Activated CD8-positive, alpha-beta memory T cell treated with anti-CD3 and anti-CD28 coated beads for 1 hour (primary cell): ENCODE measurements at places on chromosomes 1 and 21.

DNA sequence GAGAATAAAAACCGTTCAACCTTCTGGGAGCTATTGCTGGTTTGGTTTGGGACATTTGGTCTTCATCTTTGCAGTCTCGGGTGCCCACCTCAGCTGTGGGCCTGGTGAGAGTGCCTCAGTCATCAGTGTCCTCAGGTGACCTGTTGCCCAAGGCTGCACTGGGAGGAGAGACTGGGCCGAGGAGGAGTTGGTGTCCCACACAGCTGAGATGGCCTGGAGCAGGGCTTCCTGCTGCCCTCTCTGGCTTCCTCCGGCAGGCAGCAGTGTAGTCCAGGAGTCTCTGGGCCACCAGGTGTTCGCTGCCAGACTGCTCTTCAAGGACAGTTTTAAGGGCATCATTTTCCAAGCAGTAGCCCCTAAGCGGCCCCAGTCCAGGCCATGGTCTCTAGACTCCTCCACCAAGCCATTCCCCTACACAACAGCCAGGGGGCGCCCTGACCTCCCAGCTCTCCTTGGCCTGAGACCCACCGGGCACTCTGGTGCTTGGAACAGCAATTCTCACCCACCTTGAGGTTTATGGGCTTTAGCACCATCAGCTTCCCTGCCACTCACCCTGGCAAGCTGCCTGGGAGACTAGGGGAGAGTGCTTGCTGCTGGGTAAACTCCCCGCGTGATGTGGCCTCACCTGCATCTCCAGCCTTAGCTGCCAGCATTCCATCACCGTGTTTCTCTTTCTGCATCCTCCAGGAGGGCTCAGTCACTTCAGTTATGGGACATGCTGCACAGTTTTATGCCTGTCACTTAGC, 9.1 kb upstream of the SYTL1 start:
- DNase-seq, result no peak

GRCh38 chr1:173715538-173715844, 710 bp downstream of the KLHL20 start:
- no peak for DNase-seq

DNA sequence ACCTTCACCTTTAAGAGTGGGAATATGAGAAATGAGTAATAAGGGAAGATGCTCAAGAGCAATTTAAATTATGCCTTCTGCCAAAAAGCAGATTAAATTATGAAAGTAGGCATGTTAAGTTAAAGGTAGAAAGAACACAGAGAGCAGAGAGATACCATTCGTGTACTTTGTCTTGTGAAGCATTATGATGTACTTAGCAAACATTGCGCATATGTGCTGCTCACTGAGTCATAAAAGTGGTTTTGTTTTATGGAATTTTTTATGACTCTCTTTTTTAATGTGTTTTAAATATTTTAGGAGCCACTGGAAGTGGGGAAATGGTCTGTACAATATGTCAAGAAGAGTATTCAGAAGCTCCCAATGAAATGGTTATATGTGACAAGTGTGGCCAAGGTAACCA, 35.3 kb downstream of the MTF2 start:
- DNase-seq, result no peak

DNA sequence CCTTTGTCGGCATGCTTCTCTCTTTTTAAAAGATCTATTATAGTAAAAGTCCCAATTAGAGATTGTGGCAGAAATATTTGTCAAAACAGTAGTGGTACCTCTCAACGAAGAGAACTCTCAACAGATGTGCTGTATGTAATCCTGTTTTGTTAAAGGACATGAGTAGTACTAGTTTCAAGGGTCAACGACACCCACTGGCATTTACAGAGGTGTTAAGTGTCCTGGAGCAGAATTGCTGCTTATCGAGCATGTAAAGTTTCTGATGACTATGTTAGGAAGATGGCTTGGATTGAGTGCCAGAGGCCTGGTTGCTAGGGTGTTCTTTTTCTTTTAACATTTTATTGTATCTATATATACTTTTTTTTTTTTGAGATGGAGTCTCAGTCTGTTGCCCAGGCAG, 27.1 kb downstream of the CELF3 start:
- DNase-seq, result no peak

GRCh38 chr1:57295326-57295725, 128.5 kb downstream of the DAB1 start:
- no peak for DNase-seq

DNA sequence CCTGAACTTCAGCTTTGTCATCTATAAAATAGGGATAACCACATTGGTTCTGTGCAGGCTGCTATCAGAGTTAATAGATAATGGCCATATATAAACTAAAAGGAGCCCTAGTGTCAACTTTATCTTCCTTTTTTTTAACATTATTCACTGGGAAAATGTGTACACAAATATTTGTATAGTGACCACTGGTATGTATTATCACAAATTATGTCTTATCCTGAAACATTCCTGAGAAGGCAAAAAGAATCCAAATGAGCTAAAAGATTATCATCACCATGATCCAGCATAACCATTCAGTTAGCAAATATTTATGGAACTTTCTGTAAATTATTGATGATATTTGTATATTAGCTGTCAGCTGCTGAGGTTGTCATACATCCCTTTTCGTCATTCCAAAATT, 16.6 kb downstream of the ANGPTL3 start:
- no peak for DNase-seq

DNA sequence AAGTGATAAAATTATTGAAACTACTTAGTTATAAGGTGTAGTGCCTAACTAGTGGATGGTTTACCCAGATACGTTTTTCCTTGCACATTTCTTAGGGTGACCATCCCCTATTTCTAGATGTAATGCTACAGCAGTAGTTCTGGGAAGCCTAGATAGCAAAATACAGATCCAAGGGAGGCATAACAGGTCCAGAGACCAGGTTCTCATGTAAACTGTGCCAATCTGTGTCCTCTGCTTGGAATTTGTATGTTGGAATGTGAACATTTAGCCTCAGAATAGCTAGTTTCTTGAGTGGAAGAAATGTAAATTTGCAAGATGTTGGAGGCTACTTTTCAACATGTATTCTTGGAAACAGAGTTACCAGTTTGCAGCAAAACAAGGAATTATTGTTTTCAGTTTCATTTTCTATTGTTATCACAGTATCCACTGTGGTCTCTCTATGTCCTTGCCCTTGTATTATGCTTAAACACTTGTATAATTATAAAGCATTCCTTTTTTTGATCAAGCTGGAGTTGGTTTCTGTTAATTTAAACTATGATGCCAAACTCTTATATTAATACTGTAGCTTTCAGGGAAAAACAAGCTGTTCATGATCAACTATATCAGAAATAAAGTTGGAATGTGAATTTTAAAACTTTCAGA, 102.0 kb upstream of the BRINP3 start:
- no peak for DNase-seq

- DNase-seq, result no peak
Measured at GRCh38 chr1:25933479-25934365, 27.5 kb upstream of the STMN1 start.

DNA sequence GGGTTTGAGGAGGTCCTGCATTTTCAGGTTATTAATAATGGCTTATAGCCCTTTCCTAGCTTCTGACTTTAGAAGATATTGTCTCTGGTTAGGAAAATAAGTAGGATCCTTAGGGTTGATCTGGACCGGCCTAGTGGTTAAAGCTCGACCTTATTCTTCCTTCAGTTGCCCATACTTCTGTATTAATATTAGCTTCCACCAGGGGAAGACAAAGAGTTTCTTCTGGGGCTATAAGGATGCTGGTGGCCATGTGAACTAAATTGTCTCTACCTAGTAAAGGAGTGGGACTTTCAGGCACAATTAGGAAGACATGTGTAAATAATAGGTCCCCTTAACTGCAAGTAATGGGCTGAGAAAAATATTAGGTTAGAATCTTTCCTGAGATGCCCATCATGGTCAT, 20.6 kb upstream of the FCGR2A start:
- DNase-seq, result no peak

- no peak for DNase-seq
Measured at GRCh38 chr1:15391366-15391765, 18.3 kb upstream of the EFHD2 start.

GRCh38 chr1:229984992-229985612, 81.9 kb upstream of the GALNT2 start:
- DNase-seq, result no peak
